ENCODE measurements at places on chromosomes 11 and 22.

GRCh38 chr22:38707346-38707745 lies 1.6 kb downstream of the GTPBP1 start:
- no peak for DNase-seq

GRCh38 chr22:17955590-17956379 lies 68.6 kb downstream of the MICAL3 start:
- no peak for DNase-seq

DNA sequence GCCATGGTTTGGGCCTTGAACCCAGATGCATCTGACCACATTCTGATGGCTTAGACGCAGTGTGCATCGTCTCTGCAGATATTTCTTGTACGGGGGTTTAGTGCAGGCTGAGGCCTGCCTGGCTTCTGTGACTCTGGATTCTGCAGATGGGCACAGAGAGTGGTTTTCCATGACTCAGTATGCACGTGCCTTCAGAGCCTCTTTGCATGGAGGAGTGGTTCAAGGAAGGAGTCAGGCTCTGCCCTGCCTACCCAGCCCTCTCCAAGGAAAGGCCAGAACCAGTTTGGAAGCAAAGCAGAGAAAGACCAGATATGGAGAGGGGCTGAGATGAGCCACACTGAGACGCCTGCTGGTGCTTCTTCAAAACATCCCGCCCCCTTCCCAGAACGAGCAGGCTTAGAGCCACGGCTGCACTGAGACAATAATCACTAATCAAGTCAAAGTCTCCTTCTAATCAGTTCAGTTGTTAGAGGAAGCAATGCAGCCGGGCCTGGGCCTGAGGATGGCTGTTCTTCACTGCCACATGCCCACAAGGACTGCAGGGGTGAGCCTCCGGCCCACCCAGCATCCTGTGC lies 308.9 kb downstream of the NXPE2 start:
- no peak for DNase-seq

GRCh38 chr11:114053406-114053805 lies 6.1 kb upstream of the ZBTB16 start:
- DNase-seq: no peak

GRCh38 chr11:8671651-8672062 lies 10.8 kb downstream of the TRIM66 start:
- no peak for DNase-seq

- DNase-seq: no peak
Measured at GRCh38 chr11:74952752-74953151, 3.7 kb downstream of the SPCS2 start.

DNA sequence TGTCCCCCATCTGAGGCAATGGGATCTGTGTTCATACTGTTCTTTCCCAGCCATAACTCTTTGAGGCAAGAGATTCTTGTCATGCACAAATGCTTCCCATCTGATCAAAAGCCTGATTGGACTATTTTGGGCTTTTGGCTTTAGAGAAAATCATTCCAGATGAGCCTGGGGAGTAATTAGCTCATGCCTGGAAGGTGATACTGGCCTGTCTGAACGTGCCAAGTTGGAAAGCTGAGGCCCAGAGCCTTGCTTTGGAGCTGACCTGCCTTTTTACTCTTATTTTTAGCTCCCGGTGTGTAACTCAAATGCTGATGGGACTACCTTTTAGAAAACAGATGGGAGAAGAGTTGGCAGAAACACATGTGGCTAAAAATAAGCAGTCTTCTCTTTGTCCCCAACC lies 105.0 kb downstream of the DBX1 start:
- DNase-seq: no peak

DNA sequence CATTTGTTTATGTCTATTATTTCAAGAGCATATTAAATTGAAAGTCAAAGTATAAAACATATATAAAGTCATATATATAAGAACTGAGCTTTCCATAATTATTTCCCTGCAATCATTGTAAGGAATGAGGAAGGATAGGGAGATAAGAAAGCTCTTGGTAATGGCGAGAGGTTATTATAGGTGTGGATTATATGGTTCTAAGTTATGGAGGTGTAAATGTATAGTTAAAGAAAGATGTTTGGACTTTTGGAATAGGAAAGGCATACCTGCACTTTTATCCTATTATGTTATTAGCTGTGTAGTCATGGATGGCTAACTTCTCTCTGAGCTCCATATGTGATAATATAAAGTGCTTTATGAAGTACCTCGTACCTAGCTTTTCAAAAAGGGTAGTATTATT lies 127.6 kb downstream of the LUZP2 start:
- DNase-seq: no peak

DNA sequence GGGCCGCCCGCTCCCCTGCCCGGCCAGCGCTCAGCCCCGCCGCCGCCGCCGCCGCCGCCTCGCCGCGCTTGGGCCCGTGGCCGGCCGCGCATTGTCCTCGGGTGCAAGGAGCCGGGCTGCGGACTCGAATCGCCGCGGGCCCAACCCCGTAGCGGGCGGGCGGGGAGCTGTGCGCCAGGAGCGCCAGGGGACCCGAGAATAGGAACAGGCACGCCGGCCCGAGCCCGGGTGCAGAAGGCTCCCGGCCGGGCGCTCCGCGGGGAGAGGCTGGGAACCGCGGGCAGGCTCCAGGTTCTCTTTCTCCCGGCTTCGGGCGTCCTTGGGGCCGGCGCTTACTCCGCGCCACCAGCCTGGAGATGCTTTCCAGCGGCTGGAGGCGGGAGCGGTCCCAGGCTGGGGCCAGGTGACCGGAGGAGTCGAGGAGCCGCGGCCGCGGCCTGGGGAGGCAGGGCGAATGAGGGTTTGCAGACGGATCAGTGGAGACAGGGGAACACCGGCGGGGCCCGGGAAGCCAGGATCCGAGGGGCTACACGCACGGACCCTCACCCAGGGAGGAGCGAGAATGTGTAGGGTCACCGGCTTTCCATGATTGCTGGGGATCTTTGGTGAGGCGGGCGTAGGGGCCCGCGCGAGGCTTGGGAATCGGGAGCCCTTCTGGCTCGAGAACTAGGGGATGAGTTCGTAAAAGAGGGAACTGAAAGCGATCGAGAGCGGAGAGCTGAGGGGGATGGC lies 726 bp downstream of the PKNOX2 start:
- DNase-seq: no peak

- no peak for DNase-seq
Measured at GRCh38 chr11:72333661-72334060, 89.7 kb upstream of the PHOX2A start.

DNA sequence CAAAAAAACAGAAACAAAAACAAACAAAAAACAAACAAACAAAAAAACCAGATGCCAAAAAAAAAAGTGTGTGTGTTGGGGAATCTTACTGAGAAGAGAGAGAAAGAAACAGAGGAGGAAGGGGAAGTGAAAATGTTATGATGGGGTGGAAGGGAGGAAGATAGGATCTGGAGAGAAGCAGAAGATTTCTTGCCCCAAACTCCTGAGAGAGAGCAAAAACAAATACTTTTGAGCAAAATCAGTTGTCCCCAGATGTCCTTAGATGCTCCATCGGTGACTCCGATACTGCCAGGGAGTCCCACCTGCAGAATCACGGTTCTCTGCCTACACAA lies 19.9 kb upstream of the GRAMD1B start:
- DNase-seq: no peak

DNA sequence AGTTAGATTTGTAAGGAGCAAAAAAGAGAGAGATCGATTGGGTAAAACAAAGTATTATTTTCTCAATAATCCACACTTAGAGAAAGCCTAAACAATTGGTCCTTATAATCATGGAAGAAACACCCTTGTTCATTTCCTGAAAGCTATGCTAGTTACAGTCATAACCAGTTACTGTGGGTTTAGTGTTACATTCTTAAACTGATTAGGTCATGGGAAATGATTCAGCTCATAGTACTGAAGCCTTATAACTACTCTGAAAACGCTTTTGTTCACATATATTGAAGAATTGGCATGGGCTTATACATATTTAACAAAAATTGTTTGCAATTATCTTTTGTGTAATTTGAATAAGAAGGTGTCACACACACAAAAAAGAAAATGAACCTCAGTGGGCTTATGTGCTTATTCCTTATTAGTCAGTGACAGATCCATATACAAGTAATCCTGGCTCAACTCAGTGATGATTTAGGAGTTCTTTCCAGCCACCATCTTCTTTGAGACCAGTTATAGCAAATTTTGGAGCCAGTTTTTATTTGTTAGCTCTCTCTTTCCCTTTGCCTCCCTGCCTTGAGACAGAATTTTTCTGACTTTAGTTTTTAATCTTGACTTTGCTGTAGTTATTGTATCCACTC lies 198.5 kb upstream of the CTSC start:
- no peak for DNase-seq

DNA sequence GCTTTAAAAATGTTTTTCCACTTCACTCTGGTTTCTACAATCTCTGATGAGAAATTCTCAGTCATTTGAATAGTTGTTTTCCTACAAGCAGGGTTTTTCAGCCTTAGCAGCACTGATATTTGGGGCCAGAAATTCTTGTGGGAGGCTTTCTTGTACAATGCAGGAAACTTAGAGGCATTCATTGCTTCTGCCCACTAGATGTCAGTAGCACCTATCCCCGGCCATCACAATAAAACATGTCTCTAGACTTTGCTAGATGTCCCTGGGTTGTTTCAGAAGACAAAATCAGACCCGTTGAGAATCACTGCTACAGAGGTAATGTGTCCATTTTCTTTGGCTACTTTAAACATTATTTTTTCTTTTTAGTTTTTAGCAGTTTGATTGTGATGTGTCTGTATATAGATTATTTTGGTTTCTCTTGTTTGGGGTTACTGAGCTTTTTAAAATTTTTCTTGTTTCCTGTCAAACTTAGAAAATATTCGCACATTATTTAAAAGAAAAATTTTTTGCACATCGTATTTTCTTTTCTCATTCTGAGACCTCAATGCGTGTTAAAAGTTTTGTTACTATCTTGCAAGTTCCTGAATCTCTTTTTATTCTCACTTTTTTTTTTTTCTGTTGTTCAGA lies 60.8 kb upstream of the CCDC179 start:
- DNase-seq: peak; percentile 28

GRCh38 chr11:6526411-6527135 lies 29.5 kb downstream of the DNHD1 start:
- DNase-seq: no peak

DNA sequence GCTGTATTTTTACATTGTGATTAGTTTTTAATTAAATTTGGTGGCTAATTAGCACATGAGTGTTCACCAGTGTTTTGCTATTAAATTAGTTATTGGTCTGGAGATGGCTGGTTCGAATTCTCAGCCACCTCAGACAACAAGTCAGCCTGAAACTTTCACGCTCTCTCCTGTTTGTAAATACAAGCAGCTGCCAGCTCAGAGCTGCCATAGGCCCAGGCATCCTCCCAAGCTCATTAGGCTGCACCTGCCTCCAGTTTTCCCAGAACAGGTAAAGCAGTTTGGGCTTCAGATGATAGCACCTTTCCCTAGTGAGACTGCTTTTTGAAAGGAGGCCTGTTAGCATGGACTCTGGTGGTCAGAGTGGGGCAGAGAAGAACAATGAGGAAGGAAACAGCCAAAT lies 156.8 kb downstream of the NAV2 start:
- DNase-seq: no peak

- no peak for DNase-seq
Measured at GRCh38 chr22:37526376-37526775, 7.2 kb upstream of the CARD10 start.
